ENCODE measurements at places on chromosomes 4 and X. TPM values are rescaled to one million over a fixed set of nuclear protein-coding genes. Genes with fewer than 3 reads are reported as not detected.

DNA sequence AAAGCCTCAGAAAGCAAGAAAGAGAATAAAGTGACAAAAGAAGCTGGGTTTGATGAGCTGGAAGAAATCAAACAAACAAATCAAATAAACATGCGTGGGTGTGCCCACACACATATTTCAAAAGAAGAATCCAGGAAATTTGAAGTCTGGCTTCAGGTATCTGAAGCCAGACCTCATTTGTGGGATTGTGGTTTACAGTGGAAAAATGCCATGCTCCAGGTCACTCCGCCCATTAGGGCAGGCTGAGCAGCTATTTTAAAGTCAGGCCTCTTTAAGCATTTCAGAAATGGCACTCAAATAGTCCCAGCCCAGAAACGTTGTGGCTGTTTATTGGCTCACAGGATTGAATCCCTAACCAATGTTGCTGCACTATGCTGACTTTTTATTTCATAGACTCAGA is 226.1 kb upstream of the F9 start:
- no peak overlapping the region for H3K27ac ChIP-seq
- H3K4me3 ChIP-seq, result no peak overlapping the region
- no peaks in the 10 kb centered on the region for H3K4me1 ChIP-seq
- H3K36me3 ChIP-seq, result no peaks in the 10 kb centered on the region

- H3K4me1 ChIP-seq, result peaks cover 17% of the 10 kb centered on the region
- H3K27ac ChIP-seq, result no peak overlapping the region
- H3K27me3 ChIP-seq, result no peaks in the 10 kb centered on the region
- no peaks in the 10 kb centered on the region for H3K36me3 ChIP-seq
- no peak overlapping the region for H3K4me3 ChIP-seq
Measured at GRCh38 chr4:25310066-25310802, 2.3 kb upstream of the ZCCHC4 start.

DNA sequence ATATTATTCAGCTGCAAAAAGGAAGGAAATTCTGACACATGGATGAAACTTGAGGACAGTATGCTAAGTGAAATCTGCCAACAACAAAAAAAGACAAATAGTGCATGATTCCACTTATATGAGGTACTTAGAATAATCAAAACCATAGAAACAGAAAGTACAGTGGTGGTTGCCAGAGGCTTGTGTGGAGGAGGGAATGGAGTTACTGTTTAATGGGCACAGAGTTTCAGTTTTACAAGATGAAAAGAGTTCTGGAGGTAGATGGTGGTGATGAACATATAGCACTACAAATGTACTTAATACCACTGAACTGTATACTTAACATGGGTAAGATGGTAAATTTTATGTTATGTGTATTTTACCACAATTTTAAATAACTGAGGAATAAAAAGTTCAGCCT is 212.0 kb upstream of the KLF3 start:
- DNase-seq, result no peak
- no peak overlapping the region for H3K4me3 ChIP-seq
- H3K27ac ChIP-seq, result no peak overlapping the region
- no peaks in the 10 kb centered on the region for H3K27me3 ChIP-seq

DNA sequence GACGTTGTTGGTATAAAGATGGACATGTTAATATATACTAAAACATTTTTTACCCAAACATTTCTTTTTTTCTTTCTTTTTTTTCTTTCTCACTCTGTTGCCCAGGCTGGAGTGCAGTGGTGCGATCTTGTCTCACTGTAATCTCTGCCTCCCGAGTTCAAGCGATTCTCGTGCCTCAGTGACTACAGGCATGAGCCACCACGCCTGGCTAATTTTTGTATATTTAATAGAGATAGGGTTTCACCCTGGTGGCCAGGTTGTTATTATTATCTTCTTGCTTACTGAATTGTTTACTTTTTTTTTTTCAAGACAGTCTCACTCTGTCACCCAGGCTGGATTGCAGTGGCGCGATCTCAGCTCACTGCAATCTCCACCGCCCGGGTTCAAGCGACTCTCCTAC is 68.8 kb downstream of the HOPX start:
- no peaks in the 10 kb centered on the region for H3K4me1 ChIP-seq
- no peak overlapping the region for H3K27ac ChIP-seq
- no peaks in the 10 kb centered on the region for H3K27me3 ChIP-seq
- no peak for DNase-seq

DNA sequence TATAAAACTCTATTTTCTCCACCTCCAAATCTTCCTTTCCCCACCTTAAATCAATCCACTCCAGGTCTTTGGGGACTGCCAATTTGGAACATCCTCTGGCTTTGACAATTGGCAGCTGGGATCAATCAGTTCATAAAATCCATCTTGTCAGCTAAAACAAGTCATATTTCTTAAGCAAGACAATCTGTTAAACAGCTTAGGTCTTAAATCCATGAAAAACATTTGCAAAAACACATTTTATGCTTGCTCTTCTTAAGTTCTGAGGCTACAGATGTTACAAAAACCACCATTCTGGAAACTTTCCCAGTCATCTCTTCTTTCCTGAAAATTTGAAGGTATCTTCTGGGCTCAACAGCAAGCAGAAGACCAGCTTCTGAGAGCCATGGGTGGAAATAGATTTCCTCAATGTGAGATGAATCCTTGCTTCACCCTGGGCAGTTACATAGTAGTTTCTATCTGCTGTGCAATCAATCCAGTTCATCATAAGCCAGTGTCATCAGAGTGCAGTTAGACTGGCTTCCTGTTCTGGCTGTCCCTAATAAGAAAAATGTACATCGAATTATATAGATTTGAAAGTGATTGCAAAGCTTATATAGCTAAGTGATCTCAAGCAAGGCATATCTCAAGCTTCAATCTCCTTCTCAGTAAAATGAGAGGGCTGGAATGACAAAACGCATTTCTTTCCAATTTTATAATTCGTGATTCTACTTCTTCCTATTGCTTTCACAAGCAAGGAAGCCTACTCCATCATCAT is 402.7 kb upstream of the INTU start:
- no peak for DNase-seq
- no peak overlapping the region for H3K4me3 ChIP-seq
- H3K27ac ChIP-seq, result no peak overlapping the region
- no peaks in the 10 kb centered on the region for H3K36me3 ChIP-seq

DNA sequence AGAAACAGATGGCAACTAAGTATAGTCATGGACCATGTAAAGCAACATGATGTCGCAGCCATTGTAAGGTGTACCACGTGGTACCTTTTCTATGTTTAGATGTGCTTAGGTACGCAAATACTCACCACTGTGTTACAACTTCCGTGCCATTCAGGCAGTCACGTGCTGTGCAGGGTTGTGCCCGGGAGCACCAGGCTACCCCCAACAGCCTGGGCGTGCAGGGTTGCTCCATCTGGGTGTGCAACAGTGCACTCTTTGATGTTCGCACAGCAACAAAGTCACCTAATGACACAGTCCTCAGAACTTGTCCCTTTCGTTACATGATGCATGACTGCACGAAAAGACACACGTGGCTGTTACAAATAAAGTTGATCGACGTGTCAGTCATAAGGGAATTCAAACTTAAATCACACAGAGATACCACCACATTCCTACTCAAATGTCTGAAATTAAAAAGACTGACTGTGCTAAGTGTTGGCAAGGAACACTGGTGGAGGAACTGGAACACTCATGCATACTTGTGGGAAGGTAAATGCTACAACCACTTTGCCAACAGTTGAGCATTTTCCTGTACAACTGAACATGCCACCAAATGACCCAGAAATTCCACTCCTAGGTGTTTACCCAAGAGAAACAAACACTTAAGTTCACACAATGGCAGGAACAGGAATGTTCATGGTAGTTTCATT is 24.3 kb downstream of the CPLX1 start:
- H3K27me3 ChIP-seq, result no peaks in the 10 kb centered on the region
- H3K36me3 ChIP-seq, result no peaks in the 10 kb centered on the region
- no peak overlapping the region for H3K27ac ChIP-seq
- no peak overlapping the region for H3K4me3 ChIP-seq
- no peak for DNase-seq

GRCh38 chr4:15063341-15063740 is 61.1 kb downstream of the CPEB2 start:
- H3K4me3 ChIP-seq, result no peak overlapping the region
- no peak for DNase-seq
- no peaks in the 10 kb centered on the region for H3K27me3 ChIP-seq
- peaks cover 36% of the 10 kb centered on the region for H3K36me3 ChIP-seq
- H3K27ac ChIP-seq, result no peak overlapping the region

- H3K27ac ChIP-seq, result no peak overlapping the region
- H3K27me3 ChIP-seq, result no peaks in the 10 kb centered on the region
- peaks cover 8% of the 10 kb centered on the region for H3K36me3 ChIP-seq
- DNase-seq, result no peak
- H3K4me3 ChIP-seq, result no peak overlapping the region
Measured at GRCh38 chrX:154540897-154541535, 5.6 kb downstream of the G6PD start.

Gene CFP
- polyA plus RNA-seq, result 16.4 TPM

Gene CD38
- 0.69 TPM for polyA plus RNA-seq

Gene RASGEF1B
- 2.2 TPM for polyA plus RNA-seq
